Dermis microvascular lymphatic vessel endothelial cell (primary cell): ENCODE measurements at places on chromosomes 2 and 18. TPM values are rescaled to one million over a fixed set of nuclear protein-coding genes. Genes with fewer than 3 reads are reported as not detected.
A peak's percentile ranks its signal among the peaks of the same experiment; 100 is the strongest.

GRCh38 chr2:27264253-27264752 is 1.5 kb upstream of the SLC30A3 start:
- DNase-seq = no peak

GRCh38 chr18:10705786-10706185 is 180.0 kb downstream of the NAPG start:
- no peak for DNase-seq

GRCh38 chr2:205409411-205409810 is 272.9 kb upstream of the NRP2 start:
- DNase-seq = peak; percentile 47

Gene LHCGR
- not detected in 2 replicates for total RNA-seq

Gene HJURP
- 3.3 and 9.5 TPM in 2 replicates for total RNA-seq

Gene ZNF396
- 0.51 and 0.63 TPM in 2 replicates for total RNA-seq

Gene GALNT14
- total RNA-seq = 0.39 and 1.3 TPM in 2 replicates
